ENCODE measurements at places on chromosomes 2 and 18.

GRCh38 chr2:197950006-197950405 is 145.6 kb downstream of the PLCL1 start:
- no peak for DNase-seq

- no peak for DNase-seq
These were observed 21.5 kb upstream of the NABP1 start for GRCh38 chr2:191656391-191656790.

- no peak for DNase-seq
These were observed 494.9 kb downstream of the NYAP2 start for GRCh38 chr2:225894236-225894980.

DNA sequence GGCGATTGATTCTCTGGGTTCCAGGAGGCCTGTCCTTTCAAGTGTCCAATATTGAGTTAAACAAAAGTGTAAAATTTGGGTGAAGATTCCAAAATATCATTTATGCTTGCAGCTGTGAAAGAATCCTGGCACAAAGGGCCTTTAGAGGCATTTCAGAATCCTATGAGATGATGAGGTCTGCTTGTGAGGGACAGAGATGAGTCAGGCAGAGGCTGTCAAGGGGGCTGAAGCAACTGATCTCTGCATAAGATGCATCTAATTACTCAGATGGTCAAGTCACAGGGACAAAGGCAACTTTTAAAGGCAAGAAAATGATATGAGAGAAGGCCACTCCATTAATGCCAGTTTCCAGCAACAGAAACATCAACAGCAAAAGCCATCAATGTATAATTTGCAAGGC is 78.8 kb downstream of the FHOD3 start:
- DNase-seq: no peak

GRCh38 chr2:99554871-99555270 is 65.1 kb upstream of the REV1 start:
- no peak for DNase-seq

- no peak for DNase-seq
These were observed 1456.4 kb downstream of the SUCLG1 start for GRCh38 chr2:83002706-83003105.

DNA sequence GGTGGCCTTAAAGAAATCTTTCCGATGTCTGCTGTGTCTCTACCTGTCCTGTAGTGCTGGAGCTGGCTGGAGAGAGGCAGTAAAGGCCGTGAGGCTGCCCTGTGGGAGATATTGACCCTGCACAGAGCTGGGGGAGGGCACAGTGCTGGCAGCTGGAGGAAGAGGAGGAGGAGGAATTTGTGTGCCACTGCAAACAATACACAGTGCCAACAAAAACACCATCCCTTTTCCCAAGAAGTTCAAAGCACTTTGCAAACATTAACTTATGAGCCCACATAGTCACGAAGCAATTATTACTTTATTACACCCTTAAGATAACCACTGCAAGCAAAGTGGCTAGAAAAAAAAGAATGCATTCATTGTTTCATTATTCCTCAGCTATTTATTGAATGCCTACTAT is 45.0 kb upstream of the CYTIP start:
- no peak for DNase-seq

- DNase-seq: no peak
These were observed 40.3 kb upstream of the MGAT4A start for GRCh38 chr2:98771264-98771663.

GRCh38 chr2:233740870-233741269 is 12.0 kb downstream of the UGT1A3 start:
- DNase-seq: no peak

DNA sequence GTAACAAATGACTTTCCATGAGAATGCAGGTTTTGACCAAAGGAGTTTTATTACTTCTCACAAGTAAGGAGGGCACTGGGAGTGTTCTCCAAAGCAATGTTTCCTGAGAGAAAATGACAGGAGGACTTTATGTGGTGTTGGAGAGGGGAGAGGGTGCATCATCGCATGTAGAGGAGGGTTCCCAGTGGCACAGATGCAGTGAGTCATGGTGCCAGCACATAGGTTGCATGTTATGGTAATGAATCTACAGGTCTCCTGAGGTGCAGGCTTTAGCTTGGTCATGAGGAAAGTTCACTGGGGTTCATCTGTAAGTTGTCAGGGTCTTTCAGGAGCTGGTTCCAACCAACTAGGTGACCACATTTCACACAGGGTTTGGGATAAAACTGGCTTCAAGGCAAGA is 30.4 kb downstream of the NAT8 start:
- no peak for DNase-seq

DNA sequence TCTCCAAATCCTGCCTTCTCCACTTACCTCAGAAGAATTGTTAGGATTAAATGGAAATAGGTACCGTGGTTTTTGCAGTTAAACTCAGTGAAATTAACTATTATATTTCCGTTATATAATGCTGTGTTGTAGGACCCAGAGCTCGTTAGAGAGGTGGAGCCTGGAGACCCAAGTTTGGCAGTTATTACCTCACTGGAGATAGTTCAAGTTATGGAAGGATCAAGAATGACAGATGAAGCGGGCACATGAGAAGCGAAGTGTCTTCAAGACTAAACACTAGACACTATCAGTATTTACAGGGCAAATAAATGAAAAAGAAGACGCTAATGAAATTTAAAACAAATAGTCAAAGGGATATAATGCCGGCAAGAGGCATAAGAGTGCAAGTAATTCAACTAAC is 866 bp downstream of the CWC22 start:
- DNase-seq: no peak

Measured in NCI-H2171 treated with DMSO at 0.1 percent for 48 hours (cell line).